ENCODE measurements at places on chromosomes 11 and 22.

DNA sequence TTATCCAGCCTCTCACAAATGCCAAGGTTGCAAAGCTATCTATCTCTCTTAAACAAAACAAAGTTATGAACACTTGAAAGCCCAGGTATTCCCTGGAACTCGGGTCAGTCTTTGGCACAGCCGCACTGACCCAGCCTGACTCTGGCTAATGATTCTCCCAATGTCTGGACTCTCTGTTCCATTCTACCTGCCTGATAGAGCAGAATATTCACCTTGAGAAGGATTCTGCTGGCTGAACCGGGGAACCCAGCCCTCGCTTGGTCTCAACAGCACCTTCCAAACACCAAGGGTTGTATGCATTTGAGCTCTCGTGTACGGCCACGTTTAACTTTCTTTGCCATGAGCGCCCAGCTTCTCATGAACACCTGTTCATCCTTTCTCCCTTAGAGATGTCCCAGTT, 116.8 kb downstream of the ZBTB16 start:
- no peak for DNase-seq

- no peak for DNase-seq
Measured at GRCh38 chr11:126383339-126384335, 28.2 kb downstream of the ST3GAL4 start.

GRCh38 chr22:34866495-34867131, 199.3 kb upstream of the ISX start:
- DNase-seq: no peak

DNA sequence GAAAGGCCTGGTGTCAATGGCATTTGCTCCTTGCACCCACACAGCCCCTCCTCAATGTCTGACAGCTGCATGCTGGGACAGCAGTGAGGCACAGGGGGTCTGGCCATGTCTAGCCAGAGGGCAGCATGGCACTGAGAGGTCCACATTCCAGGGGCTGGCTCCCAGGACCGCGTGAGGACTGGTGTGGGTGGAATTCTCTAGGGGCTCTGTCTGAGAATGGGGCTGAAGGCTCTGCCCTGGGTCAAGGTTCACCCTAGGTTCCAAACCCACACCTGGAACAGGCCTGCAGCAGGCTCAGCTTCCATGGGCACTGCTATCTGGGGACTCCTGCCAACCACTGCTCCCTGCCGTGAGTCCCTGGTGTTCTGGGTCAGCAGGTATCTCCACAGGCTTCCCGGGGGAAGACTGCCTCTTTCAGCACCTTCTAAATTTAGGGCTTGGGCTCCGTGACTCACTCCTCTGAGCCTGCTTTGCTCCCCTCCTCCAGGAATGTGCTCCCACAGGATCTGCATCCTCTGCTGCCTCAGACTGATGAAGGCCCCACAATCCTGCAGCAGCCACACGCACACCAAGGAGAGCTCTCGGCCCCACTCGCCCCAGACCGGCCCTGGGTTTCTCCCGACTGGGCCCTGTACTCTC, 4.2 kb downstream of the STARD10 start:
- no peak for DNase-seq

DNA sequence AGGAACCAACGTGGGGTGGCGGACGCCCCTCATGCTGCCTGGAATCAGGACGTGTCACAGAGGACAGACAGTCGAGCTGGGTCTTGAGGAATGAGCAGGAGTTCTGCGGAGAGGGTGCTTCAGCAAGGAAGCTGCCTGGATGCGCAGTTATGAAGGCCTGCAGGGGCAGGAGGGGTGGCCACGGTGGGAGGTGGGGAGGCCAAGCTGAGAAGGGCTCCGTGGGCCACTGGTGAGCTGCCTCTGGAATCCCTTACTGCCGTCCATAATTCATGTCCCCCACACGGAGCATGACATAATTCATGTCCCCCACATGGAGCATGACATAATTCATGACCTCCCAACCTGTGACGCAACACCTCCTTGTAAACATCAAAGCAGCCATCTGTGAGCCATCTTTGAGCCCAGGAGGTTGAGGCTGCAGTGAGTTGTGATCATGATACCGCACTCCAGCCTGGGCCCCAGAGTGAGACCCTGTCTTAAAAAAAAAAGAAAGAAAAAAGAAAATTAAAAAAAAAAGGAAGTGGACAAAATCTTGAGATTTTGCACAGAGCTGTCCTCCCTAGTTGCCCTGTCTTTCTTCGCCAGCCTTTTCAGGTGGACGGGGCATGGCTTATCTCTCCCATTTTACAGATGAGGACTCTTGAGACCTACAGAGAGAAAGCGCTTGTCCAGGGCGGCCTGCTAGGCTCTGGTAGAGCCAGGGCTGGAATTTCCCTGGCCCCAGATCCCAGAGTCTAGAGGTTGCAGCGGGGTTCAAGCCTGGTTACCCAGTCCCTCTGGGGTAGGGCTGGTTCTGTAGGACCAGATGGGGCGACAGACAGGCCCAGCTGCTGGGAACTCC, 24.3 kb upstream of the PICK1 start:
- no peak for DNase-seq
